ENCODE measurements at places on chromosomes 1 and 21.

GRCh38 chr21:35081861-35082260 is 32.8 kb upstream of the RUNX1 start:
- DNase-seq: no peak

GRCh38 chr1:228010921-228011320 is 4.1 kb downstream of the WNT3A start:
- no peak for DNase-seq

- DNase-seq: no peak
Measured at GRCh38 chr1:14367451-14367850, 231.0 kb upstream of the KAZN start.

DNA sequence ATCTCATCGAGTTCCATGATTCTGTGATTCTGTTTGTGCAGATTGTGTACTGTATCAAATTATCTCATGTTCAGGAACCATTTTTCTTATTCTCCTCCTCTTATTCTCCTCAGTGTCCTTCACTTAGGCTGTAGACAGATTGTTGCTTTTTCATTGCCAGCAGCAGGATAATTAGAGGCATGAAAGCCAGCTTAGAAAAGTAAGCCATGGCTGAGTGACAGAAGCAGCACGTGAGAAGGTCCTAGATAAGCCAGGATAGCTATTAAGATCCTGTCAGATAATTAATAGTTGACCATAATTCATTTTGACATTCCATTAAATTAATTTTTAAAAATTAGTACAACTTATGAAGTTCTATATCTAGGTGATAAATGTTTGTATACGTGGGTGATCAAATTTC is 60.8 kb upstream of the PRKACB start:
- no peak for DNase-seq

GRCh38 chr1:30688920-30689794 is 34.2 kb downstream of the MATN1 start:
- DNase-seq: no peak

DNA sequence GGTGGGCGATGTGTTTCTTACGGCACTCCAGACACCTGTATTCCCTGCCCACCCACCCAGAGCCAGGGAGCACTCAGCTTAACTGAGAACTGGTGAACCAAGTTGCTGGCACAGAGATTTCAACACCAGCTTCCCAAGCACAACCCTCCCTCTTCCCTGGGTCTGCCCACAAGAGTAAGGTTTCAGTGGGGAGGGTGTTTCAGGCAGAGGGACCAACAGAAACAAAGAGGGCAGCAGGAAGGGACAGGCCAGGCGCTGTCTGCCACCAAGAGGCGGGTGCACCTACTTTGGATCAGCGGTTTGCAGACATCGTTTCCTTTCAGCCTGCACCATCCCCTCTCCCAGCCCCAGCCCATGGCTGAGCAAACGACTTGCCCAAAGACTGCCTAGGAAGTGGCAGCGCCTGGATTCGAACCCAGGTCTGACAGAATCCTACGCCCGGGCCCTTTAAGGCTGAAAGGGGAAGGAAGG is 21.9 kb upstream of the ALDH4A1 start:
- DNase-seq: peak; percentile 73

GRCh38 chr21:39016740-39017315 is 166.4 kb downstream of the PSMG1 start:
- no peak for DNase-seq

- no peak for DNase-seq
Measured at GRCh38 chr1:177366091-177366490, 195.3 kb downstream of the BRINP2 start.

DNA sequence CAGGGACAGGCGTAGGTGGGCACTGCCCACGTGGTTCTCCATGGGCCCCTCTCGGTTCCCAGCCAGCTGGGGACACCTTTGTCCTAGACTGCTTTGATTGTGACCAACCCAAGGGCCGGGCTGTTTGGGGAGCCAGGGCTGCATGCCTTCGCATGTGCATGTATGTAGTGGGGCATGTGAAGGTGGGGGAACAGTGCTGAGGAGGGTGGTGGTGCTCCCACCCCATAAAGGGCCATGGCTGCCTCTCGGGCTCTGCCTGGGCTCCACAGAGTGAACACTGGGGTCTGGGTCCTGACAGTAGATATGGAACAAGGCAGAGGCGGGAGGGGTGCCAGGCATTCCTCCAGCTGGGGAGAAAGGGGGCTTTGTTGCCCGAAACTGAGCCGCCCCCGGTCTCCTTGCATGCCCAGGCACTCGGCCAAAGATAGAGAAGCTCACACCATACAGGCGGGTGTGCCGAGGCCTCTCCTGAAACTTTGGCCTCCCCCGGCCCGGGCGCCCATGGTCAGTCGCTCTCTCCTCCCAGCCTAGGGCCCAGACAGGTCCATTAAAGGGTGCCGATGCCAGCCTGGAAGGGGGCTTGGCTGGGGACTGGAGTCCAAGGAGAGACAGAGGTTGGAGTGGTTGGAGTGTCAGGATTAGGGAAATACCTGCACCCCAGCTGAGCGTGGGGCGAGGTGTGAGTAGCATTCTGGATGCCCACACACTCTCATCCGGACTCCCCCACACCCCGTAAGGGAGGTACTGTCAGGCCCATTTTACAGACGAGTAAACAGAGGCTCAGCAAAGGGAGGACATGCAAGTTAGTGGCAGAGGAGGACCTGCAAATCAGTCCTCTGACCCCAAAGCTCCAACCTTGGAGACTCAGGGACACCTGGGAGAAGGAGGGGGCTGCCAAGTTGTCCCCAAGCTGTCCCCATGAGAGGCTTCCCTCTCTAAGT is 41.1 kb downstream of the EPHA2 start:
- no peak for DNase-seq

GRCh38 chr1:36199934-36200741 is 24.1 kb upstream of the THRAP3 start:
- peak; percentile 28 for DNase-seq

- no peak for DNase-seq
Measured at GRCh38 chr1:182764029-182764727, 25.4 kb upstream of the NPL start.

GRCh38 chr1:84430546-84430945 is 32.3 kb downstream of the DNASE2B start:
- no peak for DNase-seq

GRCh38 chr1:178102218-178102617 is 8.3 kb downstream of the RASAL2 start:
- peak; percentile 22 for DNase-seq

DNA sequence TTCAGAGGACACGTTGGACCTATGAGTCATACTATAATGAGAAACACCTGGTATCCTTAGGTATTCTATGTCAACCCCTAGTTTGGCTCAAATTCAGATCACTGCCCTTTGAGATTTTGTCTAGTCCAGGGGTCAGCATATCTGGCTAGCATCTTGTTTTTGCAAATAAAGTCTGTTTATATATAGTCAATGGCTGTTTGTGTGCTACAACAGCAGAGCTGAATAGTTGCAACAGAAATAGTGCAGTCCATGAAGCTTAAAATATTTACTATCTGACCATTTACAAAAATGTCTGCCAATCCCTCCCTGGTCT is 48.5 kb upstream of the EDEM3 start:
- peak; percentile 73 for DNase-seq

- no peak for DNase-seq
Measured at GRCh38 chr1:235918032-235918431, 51.3 kb upstream of the LYST start.

DNA sequence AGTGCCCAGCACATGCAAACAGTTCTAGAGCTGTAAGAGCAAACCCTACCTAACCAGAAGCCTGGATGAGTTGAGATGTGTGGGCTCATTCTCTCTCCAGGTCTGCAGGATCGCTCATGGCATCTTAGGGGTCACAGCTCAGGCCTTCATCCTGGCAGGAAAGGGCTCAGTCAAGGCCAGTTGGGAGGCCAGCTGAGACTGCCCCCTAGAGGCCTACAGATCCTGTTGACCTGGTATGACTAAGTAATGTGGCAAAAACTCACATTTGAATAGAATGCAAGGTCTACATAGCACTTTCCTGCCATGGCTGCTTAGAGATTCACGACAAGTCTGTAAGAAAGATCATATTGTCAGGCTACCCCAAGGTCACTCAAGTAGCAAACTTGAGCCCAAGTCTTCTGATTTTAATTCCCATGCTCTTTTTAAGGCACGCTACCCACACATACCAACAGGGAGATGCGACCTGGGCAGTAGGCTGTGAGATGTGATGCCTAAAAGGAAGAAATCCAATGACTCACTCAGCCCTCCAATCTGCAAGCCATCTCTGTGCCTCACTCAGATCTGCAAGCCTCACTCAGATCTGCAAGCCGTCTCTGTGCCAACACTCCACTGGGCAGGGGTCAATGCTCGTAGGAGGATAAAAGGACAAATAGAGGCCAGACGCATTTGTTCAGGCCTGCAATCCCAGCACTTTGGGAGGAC is 5.1 kb upstream of the CAPN8 start:
- DNase-seq: peak; percentile 14

- peak; percentile 13 for DNase-seq
Measured at GRCh38 chr1:210310562-210311153, 18.0 kb upstream of the HHAT start.

GRCh38 chr1:20601129-20601825 is 12.4 kb downstream of the CDA start:
- peak; percentile 27 for DNase-seq

- DNase-seq: no peak
Measured at GRCh38 chr1:112937070-112937469, 18.9 kb downstream of the SLC16A1 start.

- peak; percentile 56 for DNase-seq
Measured at GRCh38 chr1:83583351-83584014, 415.4 kb downstream of the TTLL7 start.

DNA sequence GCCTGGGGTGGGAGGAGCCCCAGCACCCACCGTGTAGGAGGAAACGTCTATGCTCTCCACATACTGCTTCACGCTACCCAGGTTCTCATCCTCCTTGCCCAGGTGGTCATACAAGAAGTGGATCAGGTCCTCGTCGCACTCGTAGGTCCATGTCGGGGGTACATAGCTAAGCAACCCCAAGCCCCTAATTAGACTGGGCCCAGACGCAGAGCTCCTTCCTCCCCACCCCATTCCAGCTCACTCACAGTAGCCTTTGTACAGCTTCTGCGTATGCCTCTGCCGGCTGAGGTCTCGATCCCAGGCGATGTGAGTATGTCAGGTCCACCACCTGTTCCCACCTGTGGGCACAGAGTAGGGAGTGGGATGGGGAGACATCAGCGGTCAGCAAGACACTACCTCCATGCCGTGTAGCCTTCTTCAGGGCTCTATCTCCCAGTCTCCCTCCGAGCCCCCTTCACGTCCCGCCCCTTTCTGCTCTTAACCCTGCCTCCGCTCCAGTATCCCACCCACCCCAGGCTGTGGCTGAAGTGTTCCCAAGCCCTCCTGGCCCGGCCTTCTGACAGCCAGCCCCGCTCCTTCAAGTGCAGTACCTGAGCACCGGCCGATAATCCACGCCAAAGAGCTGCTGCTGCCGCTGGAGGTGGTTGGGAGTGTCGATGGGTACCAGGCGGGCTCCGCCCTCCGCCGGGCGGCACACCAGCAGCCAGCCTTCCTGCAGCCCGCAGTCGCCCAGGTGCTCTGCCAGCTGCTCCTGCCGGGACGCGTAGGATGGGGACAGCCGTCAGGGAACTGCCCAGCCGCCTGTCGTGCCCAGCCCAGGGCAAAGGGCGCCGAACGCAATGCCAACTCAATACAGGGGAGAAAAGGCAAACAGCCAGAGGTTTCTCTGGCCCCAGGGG is 919 bp downstream of the HECTD3 start:
- DNase-seq: peak; percentile 36

DNA sequence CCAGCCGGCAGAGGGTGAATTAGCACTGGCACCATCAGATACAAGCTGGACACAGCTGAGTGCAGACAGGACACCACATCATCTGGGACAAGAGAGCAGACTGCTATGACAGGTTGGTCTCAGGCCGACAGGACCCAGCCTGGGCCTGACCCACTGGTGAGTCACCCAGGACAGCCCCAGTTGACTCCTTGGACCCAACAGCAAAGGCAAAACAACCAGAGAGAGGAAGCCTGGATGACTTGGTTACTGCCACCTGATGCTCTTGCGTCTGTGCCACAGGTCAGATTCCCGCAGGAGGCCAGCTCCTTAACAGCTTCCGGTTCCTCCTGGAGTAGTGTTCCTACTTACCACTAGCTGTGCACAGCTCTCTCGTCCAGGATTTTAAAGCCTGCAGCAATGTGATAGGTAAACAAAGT is 18.5 kb downstream of the CCN1 start:
- DNase-seq: no peak

- DNase-seq: no peak
Measured at GRCh38 chr21:34112316-34113033, 39.1 kb downstream of the MRPS6 start.

DNA sequence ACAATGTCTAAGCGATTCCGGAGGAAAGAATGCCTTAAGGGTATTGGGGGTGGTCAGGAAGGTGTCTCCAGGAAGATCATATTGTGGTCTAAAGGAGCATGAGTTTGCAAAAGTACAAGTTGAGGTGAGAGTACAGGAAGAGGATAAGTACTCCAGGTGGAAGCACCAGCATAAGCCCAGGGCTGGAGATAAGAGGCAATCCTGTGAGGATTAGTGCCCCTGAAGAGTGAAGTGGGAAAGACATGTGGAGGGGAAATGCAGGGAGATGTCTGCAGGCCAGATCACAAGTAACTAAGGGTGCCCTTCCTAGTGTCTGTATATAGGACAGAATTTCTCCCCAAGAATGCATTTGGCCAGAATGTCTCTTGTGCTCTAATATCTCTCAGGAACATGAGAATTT is 188.3 kb upstream of the DPT start:
- no peak for DNase-seq

- peak; percentile 64 for DNase-seq
Measured at GRCh38 chr21:46667741-46668380, 32.4 kb downstream of the PRMT2 start.

DNA sequence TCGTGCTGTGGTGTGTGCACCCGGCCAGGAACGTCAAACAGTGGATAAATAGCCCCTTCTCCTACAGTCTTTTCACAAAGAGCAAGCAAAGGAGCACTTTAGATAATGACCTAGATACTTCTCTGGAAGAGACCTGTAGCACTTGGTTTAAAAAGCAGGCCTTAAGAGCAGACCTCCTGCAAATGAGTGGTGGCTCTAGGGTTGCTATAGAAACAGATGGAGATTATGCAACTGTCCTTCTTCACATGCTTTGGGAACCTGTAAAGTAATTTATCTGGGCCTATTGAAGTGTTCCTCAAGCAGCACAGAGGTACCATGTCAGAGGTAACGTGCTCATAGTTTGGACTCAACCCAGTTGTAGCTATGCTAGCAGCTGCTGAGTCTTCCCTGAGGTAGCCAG is 208.2 kb upstream of the KIAA0040 start:
- no peak for DNase-seq

DNA sequence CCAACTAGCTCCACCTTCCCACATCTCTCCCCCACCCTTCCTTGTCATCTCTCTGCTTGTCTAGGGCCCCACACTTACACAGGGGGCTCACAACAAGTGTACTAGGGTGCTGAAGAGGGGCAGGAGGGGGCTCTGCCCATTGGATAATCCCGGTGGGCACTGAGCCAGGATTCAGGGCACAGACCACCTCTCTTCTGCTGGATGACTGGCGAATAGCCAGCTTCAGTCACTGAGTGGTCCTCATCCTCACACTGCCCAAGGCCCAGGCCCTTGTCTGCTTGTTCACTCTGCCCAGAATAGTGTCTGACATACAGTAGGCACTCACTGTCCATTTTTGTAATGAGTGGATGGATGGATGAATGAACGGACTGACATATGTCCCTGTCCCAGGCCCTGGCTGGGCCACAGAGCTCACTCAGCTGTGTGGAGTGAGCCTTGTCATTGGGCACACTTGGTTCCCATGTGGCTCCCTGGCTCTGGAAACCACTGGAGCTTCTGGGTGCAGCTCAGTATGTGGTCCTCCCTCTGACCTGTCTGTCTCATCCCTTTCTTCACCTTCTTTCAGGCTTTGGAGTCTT is 36.6 kb downstream of the FOXO6 start:
- DNase-seq: no peak
